ENCODE measurements at places on chromosomes 13 and 19. TPM values are rescaled to one million over a fixed set of nuclear protein-coding genes. Genes with fewer than 3 reads are reported as not detected.

The AMH gene
- 2.6 TPM for total RNA-seq

The ADM5 gene
- 5.7 TPM for total RNA-seq

GRCh38 chr13:28136916-28137315 is 1.4 kb upstream of the PAN3 start:
- DNase-seq, result no peak

- peak; percentile 85 for DNase-seq
These were observed 87.3 kb downstream of the KCTD15 start for GRCh38 chr19:33883859-33884519.

Measured in GM23338 (cell line).